Esophagus squamous epithelium (tissue), 5 donors: ENCODE measurements at places on chromosomes 5 and 9.

GRCh38 chr5:122727112-122727541 lies 47.8 kb upstream of the SNX2 start:
- no peak for DNase-seq

DNA sequence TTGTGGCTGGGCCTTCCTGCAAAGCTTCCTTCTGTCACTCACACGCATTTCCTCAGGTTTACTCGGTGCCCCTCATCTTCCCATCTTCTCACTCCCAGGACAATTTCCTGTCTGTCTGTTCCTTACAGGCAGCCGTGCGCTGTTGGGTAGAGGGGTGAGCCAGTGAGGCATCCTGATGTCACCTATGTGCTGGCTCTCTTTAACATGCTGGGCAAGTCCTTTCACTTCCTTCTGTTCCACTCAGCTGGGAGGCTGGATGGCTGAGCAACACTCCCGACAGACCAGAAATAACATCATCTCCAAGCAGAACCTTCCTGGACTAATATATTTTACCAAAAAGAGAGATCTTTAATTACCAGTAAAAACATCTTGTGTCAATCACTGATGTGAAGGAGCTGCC lies 103.0 kb downstream of the HSD17B3 start:
- no peak for DNase-seq

DNA sequence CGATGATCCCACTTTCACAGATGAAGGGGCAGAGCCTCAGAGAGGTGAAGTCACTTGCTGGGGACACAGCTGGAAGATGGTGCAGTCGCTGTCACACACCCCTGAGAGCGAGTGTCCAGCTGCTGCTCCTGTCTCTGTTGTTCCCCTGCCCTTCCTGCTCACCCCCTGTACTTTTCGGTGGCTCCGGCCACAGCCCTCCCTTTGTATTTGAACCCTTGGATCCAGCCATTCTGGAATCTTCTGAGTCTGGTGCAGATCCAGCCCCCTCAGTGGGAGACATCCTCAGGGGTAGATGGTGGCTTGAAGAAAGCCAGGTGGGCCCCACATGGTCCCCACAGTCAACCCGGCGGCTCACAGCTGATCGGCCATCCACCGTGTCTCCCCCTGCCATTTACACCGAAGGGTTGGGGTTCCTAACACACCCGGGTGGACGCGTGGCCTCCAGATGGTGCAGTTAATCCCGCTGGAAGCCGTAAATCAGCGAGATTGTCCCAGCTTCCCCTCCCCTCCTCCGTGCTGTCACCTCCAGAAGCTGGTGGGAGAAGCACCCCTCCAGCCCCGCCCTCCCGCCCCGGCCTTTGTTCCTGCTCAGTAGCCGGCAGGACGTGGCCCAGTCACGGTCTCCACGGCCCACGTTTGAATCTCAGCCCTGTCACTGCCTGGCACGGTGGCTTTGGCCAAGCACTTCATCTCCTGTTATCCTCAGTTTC lies 204.8 kb downstream of the C9orf50 start:
- DNase-seq, result no peak

GRCh38 chr5:9545992-9546851 lies at the start of gene SEMA5A:
Gene SEMA5A, minus strand, starts transcription at chr5:9546075. Its CDS starts 166,129 bp downstream, at chr5:9379946.
- DNase-seq, result no peak

DNA sequence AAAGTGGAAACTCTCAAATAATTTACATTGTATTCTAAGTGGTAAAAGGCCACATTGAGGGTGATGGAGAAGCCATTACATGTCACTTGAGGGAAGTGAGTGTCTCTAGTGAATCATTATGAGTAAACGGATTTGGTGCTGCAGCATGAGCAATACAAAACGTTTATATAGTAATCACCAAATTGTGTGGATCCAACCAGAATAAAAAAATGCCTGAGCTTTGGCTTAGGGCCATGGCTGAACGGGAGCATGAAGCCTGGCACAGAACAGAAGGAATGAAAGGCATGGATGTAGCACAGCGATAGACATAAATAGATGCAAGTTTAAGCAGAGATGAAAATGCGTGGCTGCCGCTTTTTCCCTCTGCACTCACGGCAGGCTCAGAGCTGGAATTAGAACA lies 58.3 kb downstream of the PTTG1 start:
- DNase-seq, result no peak

DNA sequence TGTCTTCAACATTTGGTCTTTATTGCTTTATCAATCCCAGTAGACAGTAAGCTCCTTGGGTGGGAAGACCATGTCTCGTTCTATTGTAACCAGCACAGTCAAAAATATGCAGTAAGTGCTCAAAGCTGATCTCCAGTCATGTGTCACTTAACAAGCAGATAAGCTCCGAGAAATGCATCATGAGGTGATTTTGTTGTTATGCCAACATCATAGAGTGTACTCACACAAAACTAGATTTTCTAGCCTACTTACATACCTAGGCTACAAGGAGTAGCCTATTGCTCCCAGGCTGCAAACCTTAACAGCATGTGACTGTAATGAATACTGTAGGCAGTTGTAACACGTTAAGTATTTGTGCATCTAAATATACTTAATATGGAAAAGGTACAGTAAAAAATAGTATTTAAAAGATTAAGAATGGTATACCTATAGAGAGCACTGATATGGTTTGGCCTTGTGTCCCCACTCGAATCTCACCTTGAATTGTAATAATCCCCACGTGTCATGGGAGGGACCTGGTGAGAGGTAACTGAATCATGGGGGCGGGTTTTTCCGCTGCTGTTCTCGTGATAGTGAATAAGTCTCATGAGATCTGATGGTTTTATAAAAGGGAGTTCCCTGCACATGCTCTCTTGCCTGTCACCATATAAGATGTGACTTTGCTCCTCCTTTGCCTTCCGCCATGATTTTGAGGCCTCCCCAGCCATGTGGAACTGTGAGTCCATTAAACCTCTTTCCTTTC lies 39.8 kb upstream of the PCSK5 start:
- no peak for DNase-seq

GRCh38 chr5:43643327-43643726 lies 40.3 kb downstream of the NNT start:
- DNase-seq, result no peak

- DNase-seq, result no peak
Measured at GRCh38 chr9:34123682-34124081, 2.8 kb downstream of the DCAF12 start.

DNA sequence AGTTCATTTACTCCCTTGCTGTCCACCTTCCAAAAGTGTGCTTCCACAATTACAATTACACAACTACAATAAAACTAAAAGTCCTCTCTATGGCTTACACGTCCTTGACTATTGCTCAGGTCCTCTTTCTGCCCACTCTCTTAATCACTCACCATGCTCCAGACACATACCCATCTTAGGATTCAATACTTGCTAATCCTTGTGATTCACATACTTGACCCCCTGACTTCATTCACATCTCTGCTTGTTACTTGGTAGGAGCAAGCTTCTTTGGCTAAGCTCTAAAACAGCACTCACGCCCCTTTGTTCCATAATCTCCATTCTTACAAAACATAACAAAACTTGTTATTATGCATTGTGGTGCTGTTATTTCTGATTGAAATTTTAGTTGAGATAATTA lies 215.8 kb downstream of the EDIL3 start:
- no peak for DNase-seq

DNA sequence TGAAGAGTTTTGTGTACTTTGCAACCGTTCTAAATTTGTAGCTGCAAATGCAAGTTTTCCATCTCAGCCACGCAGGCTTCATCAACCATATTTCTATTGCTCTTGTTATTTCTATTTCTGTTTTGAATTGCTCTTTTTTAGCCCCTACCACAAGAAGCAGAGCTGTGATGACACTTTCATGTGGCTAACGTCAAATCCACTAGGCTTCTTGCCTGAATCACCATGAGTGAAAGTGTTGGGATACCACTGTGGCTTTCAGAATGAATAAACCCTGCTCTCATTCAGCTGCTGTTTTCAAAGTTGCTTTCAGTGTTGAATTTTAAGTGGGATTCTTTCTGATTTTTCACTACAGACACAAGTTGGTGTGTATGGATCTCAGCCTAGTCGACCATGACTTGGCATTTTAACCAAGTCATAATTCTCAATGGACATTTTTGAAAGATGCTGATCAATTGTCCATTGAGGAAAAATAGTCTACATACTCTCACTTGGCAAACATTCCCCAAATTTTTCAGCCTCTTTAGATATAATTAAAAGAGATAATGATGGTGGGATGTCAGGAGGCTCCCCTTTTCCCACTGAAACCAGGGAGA lies 41.0 kb upstream of the MTAP start:
- no peak for DNase-seq

DNA sequence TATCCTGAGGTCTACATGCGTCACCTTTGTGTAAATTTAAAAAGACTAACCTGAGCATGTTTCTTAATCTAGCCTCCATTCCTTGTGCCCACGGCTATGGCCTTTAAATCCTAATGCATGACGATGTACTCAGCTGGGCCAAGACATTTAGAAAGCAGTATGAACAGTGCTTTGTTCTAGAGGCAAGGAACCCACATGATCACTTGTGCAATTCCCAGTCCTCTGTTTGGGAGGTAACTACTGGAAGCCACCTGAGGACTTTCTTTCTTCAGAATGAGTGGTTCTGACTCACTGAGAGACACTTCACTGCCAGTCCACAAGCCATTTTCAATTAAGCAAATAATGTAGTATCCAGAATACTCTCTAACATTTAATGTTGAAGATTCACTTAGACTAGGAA lies 181.3 kb downstream of the RAB3C start:
- DNase-seq, result no peak

DNA sequence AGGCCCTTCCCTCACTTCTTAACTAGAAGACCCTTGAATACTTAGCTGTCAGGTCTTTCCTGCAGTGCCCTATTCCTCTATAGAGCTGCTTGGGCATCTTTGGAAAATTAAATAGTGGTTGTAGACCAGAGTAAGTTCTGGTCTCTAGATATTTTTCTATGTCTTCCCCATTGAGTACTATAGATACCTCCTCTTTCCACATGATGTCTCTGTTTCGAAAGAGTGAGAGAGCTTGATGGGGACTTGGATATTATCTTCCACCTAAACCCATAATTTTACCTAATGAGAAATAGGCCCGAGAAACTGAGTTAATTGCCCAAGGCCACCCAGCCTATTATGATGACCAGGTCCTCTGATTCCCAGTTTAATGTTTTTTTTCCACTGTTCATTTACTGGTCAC lies 40.2 kb downstream of the SPEF2 start:
- no peak for DNase-seq

DNA sequence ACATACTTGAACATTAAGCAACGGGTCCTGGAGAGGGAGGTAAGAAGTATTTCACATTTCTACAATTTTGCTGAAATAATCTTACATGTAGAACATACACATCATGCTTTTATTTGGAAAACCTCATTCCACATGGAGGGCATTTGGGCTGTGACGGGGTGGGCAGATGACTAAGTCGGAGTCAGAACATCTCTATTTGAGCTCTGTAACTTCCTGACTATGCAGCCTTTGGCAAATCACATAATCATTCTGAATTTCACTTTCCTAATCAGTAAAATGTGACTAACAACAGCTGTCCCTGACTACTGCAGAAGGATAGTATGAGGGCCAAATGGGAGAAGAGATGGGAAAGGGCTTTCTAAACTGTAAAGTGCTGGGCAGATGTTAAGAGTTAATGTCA lies 17.1 kb upstream of the IL6ST start:
- no peak for DNase-seq

DNA sequence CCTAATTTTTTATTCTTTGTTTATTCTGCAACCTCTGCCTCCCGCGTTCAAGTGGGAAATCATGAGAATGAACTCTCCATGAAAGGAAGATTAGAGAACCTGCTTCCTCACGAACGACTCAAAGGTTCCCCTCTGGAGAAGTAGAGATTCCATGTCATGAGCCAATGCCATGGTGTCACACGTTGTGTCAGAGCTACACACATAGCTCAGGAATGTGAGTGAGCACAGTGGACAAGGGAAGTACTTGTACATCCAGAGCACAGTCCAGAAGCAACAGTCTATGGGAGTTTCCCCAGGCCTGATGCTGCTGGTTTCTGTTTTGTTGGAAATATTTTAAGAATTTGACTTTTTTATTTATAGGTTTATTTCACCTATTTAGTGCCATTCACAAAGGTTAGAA lies 26.8 kb upstream of the PPP2CA start:
- no peak for DNase-seq

GRCh38 chr9:34651321-34651720 lies 664 bp upstream of the IL11RA start:
- no peak for DNase-seq

DNA sequence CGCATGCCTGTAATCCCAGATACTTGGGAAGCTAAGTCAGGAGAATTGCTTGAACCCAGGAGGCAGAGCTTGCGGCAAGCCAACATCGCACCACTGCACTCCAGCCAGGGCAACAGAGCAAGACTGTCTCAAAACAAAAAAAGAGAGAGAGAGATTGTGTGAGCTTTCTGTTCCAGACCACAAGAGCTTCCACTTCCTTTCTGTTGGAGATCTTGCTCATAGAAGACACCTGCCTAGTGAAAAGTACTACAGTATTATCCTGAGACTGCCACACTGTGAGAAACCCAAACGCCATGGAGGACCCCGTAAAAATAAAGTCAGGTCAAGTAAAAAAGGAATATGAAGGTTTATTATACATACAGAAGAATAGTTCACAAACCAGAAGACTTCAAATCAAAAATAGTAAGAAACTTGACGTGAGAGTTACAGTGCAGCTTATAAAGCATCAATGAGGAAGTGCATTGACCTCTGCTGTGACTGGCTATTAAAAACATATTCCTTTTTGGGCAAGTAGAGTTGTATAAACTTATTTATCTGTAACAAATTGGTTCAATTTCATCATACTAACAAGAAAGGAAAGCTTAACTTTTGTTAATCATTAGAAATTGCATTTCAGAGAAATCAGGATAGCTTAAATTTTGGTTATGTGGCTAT lies 4.3 kb upstream of the EMB start:
- DNase-seq, result no peak

DNA sequence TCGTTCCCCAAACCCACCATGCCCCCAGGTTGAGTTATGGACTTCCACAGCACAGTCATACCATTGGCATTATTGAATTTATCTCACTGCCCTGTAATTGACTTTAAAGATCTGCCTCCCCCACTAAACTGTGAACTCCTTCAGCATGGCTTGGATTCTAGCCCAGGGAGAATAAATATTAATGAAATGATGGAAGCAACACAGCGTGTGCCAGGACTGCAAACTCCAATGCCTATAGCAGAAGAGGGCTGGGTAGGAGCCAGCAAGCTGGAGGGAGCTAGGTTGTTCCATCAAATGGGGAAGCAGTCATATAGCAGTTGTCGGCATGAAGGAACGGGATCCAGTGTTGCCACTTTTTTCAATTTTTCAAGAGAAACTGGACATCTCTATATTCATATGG lies 69.0 kb upstream of the MSX2 start:
- DNase-seq, result no peak

DNA sequence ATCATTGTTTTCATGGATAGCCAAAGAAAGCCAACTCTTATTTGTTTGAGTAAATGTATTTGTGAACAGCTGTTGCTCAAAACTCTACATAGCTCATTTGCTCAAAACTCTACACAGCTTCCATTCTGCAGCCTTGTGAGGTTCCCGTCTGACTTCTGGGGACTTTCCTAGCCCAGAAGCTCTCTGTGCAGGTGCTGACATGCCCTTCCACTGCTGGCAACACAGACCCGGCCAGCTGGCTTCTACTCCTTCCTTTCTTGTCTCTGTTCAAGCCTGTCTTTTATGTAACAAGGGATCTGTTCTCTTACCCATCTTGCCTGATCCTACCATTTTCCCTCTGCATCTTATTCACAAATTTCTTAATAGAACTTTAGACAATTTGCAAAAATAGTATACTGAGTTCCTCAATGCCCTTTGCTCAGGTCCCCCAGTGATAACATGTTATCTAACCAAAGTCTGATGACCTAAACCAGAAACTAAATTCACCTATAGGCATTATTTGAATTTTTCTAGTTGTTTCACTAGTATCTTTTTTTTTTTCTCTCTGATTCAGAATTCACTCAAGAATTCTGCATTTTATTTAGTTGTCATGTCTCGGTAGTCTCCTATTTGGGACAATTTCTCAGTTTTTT lies 556.5 kb upstream of the SEMA6A start:
- no peak for DNase-seq
